ENCODE measurements at places on chromosomes 5 and 9.

- DNase-seq, result no peak
Observed at GRCh38 chr5:141957367-141957996, 520 bp downstream of the PCDH12 start.

- peak; percentile 64 for DNase-seq
Observed at GRCh38 chr9:79592726-79593493, 21.1 kb downstream of the TLE4 start.

DNA sequence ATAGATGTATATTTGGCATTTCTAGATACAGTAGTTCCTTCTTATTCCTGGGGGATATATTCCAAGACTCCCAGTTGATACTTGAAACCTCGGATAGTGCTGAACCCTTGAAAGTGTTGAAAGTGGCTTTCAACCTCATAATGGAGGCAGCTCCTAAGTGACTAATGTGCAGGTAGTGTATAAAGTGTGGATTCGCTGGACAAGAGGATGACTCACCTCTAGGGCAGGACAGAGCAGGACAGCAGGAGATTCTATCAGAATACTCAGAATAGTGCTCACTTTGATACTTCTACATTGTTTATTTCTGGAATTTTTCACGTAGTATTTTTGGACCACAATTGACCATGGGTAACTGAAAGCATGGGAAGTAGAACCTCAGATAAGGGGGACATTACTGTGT lies 1138.9 kb upstream of the WWC1 start:
- DNase-seq, result no peak

DNA sequence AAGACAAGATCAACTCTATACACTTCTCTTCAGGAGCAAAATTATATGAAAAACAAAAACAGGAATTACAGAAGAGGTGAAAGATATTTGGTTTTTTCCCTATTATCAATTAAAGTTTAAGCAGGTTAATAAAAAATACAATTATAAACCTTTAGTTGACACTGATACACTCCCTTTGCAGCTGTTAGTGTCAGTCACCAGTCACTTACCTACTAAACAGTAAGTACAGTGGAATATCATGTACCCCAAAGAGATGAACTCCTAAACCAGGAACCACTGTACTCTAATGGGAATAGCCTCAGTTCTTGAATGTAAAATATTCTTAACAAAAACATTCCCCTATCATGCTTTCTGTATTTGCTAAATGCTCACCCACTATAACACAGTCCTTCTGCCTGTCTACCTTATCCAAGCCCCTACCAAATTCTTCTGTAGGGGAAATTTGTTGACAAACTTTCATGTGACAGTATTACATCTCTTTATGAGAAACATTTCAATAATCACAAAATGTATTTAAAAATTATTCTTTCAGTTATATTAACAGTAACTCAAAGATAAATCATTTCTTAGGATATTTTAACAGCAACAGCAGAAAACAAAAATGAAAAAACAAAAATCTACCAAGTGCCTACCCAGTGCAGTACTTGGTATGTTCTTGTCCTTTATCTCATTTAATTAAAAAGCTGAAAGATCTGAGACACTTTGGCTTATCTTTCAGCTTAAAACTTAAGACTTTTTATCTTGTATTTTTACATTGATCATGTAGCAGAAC lies 212.8 kb downstream of the MLLT3 start:
- no peak for DNase-seq

- no peak for DNase-seq
Observed at GRCh38 chr5:92559781-92560180, 1021.2 kb downstream of the NR2F1-AS1 start.

DNA sequence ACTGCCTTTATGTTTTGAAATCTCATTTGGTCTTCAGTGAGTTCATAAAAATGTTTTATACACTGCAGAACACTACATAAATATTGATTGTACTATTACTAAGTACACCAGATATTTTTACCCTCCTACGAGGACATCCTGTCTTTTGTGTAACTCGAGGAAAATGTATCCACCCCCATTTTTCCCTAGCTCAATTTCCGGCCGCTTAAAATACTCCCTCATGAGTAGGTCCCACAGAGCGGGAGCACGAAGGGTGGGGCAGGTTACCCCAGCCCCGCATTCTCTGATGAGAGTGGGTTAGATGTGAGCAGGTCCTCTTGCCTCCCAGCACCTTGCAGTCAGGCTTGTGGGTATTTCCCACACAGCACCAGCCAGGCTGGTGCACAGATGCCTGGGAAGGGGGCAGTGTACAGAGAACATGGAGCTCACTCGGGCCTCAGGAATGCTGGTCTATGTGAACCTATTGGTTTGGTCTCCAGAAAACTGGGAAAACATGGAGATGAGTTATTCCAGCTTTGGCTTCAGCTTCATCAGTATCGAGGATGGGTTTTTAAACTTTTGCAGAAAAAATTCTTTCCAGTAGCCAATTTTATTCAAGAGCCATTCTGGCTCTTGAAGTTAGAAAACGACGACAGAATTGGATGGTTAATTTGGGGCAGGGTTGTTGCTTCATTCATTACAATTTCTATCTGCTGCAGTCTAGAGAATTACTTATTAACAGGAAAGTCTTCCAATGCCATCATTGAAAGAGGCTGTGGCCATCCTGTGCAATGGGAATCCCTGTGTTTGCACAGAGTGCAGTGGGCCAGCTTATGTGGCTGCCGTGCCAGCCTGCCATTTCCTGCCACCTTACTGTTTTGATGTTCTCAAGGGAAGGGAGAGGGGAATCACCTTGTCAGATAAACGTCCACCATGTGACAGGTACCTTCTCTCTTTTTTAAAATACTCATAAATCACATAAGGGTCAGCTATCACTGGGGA lies 73.2 kb downstream of the WDR41 start:
- DNase-seq, result no peak

GRCh38 chr9:137319739-137320551 lies 17.9 kb upstream of the NRARP start:
- DNase-seq, result no peak

- no peak for DNase-seq
Observed at GRCh38 chr5:166509085-166509484, 1782.4 kb upstream of the WWC1 start.

DNA sequence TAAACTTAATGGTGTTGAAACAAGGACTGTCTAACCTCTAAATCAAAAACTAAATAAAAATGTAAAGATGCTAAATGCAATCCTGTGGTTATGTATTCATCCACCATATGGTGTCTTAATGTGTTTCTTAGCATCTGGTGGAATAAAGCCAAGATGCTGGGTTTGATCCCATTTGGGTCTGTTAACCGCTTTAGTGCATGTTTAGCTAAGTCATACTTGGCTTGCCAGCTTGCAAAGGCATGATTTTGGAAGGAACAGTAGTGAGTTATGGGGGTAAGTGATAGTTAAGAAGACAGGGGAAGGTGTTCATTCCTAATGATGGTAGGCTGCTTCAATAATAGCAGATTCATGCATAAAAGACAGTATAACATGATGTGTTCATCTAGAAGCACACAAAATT lies 139.0 kb upstream of the SLC27A6 start:
- no peak for DNase-seq

- DNase-seq, result no peak
Observed at GRCh38 chr9:134216961-134217360, 52.6 kb upstream of the RNU6ATAC start.

- DNase-seq, result no peak
Observed at GRCh38 chr9:90060256-90060655, 455.4 kb downstream of the GADD45G start.

DNA sequence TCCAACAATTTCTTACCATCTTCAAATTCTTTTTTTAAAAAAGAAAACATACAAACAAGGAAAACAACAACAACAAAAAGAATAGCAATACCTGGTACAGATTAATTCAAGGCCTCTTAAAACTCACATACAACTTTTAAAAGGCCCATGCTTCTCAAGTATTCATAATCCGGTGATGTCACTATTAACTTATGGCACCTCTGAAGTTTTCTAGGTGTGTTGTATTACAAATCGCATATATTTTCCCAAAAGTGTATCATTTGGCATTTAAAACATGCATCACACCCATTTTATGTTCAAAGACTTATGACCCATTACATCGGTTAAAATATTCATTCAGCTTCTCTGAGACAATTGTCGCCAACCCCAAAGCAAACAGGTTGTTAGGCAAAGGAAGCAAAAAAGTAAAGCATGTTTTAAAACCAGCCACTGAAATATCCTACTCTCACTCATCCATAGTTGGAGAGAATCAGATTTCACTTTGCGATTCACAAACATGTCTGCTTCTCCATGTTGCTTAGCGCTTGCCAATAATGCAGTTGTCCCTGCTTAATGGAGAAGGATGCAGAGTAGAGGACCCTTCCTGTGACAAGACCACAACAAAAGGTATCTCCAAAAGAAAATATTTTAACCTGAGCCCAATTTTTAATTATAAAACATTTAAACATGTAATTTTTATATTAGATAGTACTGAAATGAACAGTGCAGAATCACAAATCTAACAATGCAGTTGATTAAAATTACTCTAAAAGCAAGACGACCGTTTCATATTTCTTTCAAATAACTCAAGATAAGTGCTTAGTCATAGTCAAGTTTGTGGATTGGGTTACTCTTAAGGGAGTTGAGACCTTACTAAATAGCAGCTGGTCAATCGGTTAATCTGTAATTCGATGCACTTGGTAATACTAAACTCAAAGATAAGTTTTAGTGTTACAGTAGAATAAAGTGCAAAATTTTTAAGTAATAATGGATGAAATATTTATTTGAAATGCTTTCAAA lies 1.6 kb downstream of the SKP1 start:
- DNase-seq, result no peak

DNA sequence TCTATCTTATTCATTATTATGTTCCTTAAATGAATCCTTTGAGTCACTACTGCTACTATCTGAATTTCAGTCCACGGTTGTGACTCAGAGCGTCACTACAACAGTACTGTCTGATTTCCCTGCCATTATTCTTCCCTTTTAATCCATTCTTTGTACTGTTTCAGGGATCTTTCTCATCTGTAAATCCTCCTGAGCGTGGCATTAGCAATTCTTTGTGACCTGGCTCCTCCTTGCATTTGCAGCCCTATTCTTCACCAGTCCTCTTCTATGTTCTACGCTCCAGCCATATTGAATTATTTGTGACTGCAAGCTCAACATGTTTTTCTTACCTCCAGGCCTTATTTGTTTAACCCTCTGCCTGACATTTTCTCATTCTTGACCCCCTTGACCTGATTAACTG lies 5.9 kb downstream of the PRPF4 start:
- no peak for DNase-seq

- no peak for DNase-seq
Observed at GRCh38 chr5:77431719-77432118, 60.4 kb downstream of the WDR41 start.

GRCh38 chr9:17191082-17191481 lies 56.2 kb downstream of the CNTLN start:
- DNase-seq, result no peak

DNA sequence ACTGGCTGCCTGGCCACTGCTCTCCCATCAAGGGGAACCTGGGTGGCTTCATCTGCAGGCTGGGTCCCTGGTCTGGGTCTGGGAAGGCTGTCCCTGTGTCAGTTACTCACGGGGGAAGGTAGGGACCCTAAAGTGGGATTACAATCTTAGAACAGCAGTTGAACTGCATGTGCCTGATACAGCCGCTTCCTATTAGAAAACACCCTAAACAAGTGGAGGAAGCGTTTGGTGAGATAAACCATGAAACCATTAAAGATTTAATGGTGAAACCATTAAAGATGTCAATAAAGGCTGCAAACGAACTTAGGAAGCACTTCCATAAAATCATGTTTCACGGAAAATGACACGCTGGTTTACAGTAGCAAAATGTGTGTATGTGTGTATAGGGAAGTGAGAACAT lies 2.5 kb upstream of the GFI1B start:
- no peak for DNase-seq

DNA sequence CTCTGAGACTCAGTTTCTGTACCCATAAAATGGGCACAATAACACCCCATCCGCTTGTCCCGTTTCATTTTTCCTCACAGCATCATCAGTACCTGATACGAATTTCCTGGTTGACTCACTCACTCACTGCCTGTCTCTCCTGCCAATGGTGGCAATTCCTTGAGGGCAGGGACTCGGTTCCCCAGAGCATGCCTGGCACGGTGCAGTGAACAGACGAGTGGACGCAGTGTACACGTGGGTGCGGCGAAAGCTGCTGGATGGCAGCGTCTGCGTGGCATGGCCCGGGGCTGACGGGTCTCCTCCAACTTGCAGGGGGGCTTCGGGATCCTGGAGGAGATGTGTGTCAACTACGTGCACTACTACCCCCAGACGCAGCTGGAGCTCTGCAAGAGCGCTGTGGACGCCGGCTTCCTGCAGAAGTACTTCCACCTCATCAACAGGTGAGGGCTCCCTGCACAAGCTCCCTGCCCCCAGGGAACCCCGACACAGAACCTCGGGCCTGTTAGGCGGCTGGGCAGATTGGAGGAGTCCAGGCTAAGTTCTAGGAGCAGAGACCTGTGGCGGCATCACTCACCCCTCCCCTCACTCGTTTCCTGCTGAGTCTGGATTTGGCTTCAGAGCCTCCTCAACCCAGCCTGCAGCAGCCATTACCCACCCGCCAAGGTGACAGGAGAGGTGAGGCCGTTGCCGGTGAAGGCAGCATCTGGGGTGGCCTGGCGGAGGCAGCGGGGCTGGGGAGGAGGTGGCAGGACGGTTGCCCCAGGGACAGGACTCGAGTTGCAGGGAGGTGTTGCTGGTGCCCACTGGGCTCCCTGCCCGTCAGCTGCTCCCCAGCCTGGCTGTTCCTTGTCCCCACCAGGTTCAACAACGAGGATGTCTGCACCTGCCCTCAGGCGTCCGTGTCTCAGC lies 20.3 kb downstream of the DBH start:
- no peak for DNase-seq

DNA sequence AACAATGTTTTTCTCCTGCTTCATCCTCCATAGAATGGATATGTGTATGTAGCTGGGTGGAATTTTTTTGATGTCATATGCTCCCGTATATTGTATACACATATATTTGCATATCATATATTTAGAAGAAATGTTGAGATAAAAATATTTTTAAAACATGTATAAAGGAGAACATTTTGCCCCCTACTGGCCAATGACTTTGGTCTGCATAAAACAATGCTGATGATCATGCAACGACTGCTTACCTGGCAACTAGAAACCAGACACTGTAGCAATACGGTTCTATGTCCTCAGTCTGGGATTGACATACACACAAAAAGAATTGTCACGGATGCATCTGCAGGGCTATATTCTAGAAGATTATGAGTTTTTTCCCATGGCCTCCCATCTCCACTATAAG lies 503.6 kb downstream of the ELAVL2 start:
- DNase-seq, result no peak

- no peak for DNase-seq
Observed at GRCh38 chr5:20276061-20276958, 288.3 kb upstream of the CDH18 start.

- no peak for DNase-seq
Observed at GRCh38 chr9:89379508-89380115, 61.3 kb downstream of the SECISBP2 start.

DNA sequence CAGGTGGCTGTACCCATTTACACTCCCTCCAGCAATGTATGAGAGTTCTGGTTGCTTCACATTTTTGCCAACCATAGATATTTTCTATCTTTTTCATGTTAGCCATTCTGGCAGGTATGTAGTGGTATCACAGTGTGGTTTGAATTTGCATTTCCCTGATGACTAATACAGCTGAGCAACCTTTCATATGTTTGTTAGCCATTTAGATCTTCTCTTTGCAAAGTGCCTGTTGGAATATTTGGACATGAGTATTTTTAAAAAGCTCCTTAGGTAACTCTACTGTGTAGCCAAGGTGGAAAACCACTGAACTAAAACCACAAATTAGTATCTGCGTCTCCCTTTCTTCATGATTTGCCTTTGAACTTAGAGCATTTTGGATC lies 31.9 kb downstream of the IRF1 start:
- peak; percentile 53 for DNase-seq

Data from immature natural killer cell (primary cell).